ENCODE measurements at places on chromosomes 5 and 9. TPM values are rescaled to one million over a fixed set of nuclear protein-coding genes. Genes with fewer than 3 reads are reported as not detected.

Gene SPATA31C1
- total RNA-seq, result not detected

Gene DIRAS2
- not detected for total RNA-seq

Gene DCANP1
- total RNA-seq, result not detected

Gene FBP2
- total RNA-seq, result not detected

Gene F12
- total RNA-seq, result 1.6 TPM

Gene FOXD4L6
- not detected for total RNA-seq

Gene CDKN2A
- 23.2 TPM for total RNA-seq

Gene PCDHGA4
- total RNA-seq, result 0.10 TPM

Gene EPB41L4B
- 0.18 TPM for total RNA-seq

- H3K27me3 ChIP-seq, result peaks cover 16% of the 10 kb centered on the region
- peaks cover 33% of the 10 kb centered on the region for H3K36me3 ChIP-seq
- H3K27ac ChIP-seq, result peak overlapping the region; percentile 98
- H3K4me3 ChIP-seq, result peak overlapping the region; percentile 77
- peak; percentile 82 for DNase-seq
- peaks cover 25% of the 10 kb centered on the region for H3K4me1 ChIP-seq
These were observed 1.8 kb upstream of the FAM78A start for GRCh38 chr9:131277910-131278701.

GRCh38 chr5:111748304-111748763, 8.7 kb downstream of the NREP start:
- H3K36me3 ChIP-seq, result no peaks in the 10 kb centered on the region
- H3K27ac ChIP-seq, result no peak overlapping the region
- H3K27me3 ChIP-seq, result peaks cover 16% of the 10 kb centered on the region

GRCh38 chr9:9615086-9615485, 997.7 kb downstream of the PTPRD start:
- no peaks in the 10 kb centered on the region for H3K36me3 ChIP-seq
- no peaks in the 10 kb centered on the region for H3K27me3 ChIP-seq
- no peak overlapping the region for H3K27ac ChIP-seq
- no peak overlapping the region for H3K4me3 ChIP-seq

DNA sequence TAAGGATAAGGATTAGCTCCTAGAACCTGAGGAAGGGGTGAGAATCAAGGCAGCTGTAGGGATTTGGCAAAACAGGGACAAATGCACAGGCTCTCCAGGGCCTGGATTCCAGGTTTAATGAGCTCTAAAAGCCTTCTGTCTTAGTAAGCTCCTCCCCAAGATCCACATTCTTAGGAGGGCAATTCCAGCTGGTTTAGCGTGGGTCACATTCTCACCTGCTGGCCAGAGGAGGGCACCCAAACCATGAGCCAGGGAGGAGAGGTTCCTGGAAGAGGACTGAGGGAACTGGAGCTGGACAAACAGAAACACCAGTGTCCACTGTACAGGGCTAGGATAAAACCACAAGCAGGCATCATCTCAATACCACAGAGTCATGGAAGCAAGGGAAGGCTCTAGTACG, 480.0 kb downstream of the CCDC171 start:
- no peak for DNase-seq
- H3K27ac ChIP-seq, result no peak overlapping the region
- no peak overlapping the region for H3K4me3 ChIP-seq
- no peaks in the 10 kb centered on the region for H3K36me3 ChIP-seq
- H3K4me1 ChIP-seq, result peaks cover 2% of the 10 kb centered on the region

DNA sequence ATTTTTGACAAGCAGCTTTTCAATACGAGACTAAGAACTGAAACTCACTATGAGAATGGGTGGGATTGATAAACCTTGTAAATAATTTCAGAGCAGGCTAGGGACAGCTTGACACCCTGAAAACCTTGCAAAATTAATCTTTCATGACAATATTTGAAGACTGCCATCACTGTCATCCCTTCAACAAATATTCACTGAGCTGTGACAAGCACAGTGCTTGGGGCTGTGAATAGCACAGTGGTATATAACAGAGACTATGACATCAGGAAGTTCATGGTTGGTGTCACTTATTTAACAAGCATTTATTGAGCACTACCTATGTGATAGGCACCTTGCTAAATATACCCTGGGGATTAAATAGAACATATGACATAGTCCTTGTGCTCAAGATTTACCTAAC, 741.0 kb upstream of the RIOK2 start:
- H3K4me1 ChIP-seq, result no peaks in the 10 kb centered on the region
- H3K27ac ChIP-seq, result no peak overlapping the region
- H3K27me3 ChIP-seq, result no peaks in the 10 kb centered on the region
- H3K4me3 ChIP-seq, result no peak overlapping the region
- DNase-seq, result no peak

DNA sequence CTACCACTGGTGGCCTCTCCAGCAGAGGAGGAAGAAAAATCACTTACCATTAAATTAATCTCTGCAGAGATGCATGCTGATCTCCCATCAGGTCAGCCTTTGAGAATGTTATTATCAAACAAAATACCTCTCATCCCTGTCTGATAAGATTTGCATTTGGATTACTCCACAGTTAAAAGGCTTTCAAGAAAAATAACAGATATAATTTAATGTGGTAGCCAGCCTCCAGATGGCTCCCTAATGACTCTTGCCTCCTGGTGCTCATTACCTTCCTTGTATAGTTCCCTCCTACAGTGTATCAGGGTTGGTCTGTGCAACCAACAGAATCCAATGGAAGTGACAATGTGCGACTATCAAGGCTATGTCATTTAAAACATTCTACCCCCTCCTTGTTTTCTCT, 63.6 kb upstream of the TNPO1 start:
- no peak for DNase-seq
- no peaks in the 10 kb centered on the region for H3K36me3 ChIP-seq
- no peak overlapping the region for H3K4me3 ChIP-seq
- no peak overlapping the region for H3K27ac ChIP-seq
- H3K27me3 ChIP-seq, result peaks cover 4% of the 10 kb centered on the region
- H3K4me1 ChIP-seq, result no peaks in the 10 kb centered on the region

GRCh38 chr9:3647652-3648051, 121.9 kb upstream of the RFX3 start:
- no peak overlapping the region for H3K27ac ChIP-seq
- H3K27me3 ChIP-seq, result no peaks in the 10 kb centered on the region
- H3K4me1 ChIP-seq, result no peaks in the 10 kb centered on the region

GRCh38 chr9:128634651-128635262, 21.9 kb downstream of the DYNC2I2 start:
- no peaks in the 10 kb centered on the region for H3K27me3 ChIP-seq
- H3K27ac ChIP-seq, result no peak overlapping the region
- no peak for DNase-seq

- no peak for DNase-seq
- peak overlapping the region; percentile 17 for H3K27ac ChIP-seq
- no peaks in the 10 kb centered on the region for H3K36me3 ChIP-seq
- peaks cover 15% of the 10 kb centered on the region for H3K4me1 ChIP-seq
- no peak overlapping the region for H3K4me3 ChIP-seq
- H3K27me3 ChIP-seq, result no peaks in the 10 kb centered on the region
These were observed 192.5 kb downstream of the MAPKAP1 start for GRCh38 chr9:125514468-125514867.

GRCh38 chr9:116953271-116953670, 266.2 kb downstream of the TRIM32 start:
- no peak overlapping the region for H3K4me3 ChIP-seq
- no peaks in the 10 kb centered on the region for H3K4me1 ChIP-seq
- H3K36me3 ChIP-seq, result no peaks in the 10 kb centered on the region
- no peak overlapping the region for H3K27ac ChIP-seq
- no peaks in the 10 kb centered on the region for H3K27me3 ChIP-seq
- no peak for DNase-seq

- H3K4me3 ChIP-seq, result no peak overlapping the region
- no peaks in the 10 kb centered on the region for H3K36me3 ChIP-seq
- peaks cover 35% of the 10 kb centered on the region for H3K27me3 ChIP-seq
- DNase-seq, result no peak
- no peaks in the 10 kb centered on the region for H3K4me1 ChIP-seq
- no peak overlapping the region for H3K27ac ChIP-seq
These were observed 145.7 kb upstream of the KLF4 start for GRCh38 chr9:107635101-107635802.

DNA sequence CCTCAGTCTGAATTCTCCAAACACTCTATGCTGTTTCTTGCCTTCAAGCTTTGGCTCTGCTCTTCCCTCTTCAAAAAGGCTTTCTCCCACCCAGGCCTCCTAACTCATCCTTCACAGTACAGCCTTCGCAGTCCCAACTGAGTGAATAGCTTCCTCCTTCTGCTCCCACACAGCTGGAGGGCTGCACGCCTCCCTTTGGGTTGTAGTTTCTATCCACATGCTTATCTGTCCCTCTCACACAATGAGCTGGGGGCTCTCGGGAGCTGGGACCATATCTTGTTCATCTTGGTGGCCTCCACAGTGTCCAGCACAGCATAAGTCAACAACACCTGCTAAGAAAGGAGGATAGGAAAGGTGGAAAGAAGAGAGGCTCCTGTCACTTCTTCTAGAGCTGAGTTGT, 69.5 kb upstream of the XPA start:
- H3K36me3 ChIP-seq, result no peaks in the 10 kb centered on the region
- no peak overlapping the region for H3K27ac ChIP-seq
- no peaks in the 10 kb centered on the region for H3K4me1 ChIP-seq
- H3K4me3 ChIP-seq, result no peak overlapping the region
- H3K27me3 ChIP-seq, result peaks cover 27% of the 10 kb centered on the region

DNA sequence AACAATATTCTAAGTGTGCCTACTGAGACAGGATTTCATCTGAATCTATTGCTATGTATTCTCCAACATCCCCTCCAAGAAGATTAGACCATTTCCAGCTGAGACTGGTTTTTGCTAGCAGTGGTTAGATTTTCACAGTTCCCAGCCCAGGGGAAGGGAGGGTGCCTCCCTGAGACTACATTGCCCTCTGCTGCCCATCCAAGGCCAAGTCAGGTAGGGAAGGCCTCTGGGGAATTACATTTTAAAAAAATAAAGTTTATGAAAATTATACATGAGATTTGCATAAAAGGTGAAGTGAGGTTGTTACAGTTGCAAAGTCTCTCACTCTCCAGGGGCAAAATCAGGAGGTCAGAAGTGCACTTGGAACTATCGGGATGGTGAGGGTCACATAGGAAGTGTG, 28.0 kb upstream of the SYK start:
- H3K4me3 ChIP-seq, result no peak overlapping the region
- H3K27me3 ChIP-seq, result peaks cover 19% of the 10 kb centered on the region
- H3K4me1 ChIP-seq, result no peaks in the 10 kb centered on the region
- DNase-seq, result no peak

GRCh38 chr5:67100301-67100700, 96.3 kb downstream of the CD180 start:
- H3K27ac ChIP-seq, result no peak overlapping the region
- H3K4me3 ChIP-seq, result peak overlapping the region; percentile 19
- peaks cover 15% of the 10 kb centered on the region for H3K4me1 ChIP-seq
- peaks cover 35% of the 10 kb centered on the region for H3K36me3 ChIP-seq
- no peaks in the 10 kb centered on the region for H3K27me3 ChIP-seq

- H3K4me3 ChIP-seq, result no peak overlapping the region
- no peaks in the 10 kb centered on the region for H3K36me3 ChIP-seq
- no peak for DNase-seq
- no peaks in the 10 kb centered on the region for H3K27me3 ChIP-seq
These were observed 516.1 kb upstream of the CDH10 start for GRCh38 chr5:25160891-25161290.

GRCh38 chr9:125470767-125471580, 209.3 kb downstream of the GAPVD1 start:
- no peak for DNase-seq
- no peak overlapping the region for H3K27ac ChIP-seq
- no peaks in the 10 kb centered on the region for H3K4me1 ChIP-seq
- no peak overlapping the region for H3K4me3 ChIP-seq

GRCh38 chr5:39178171-39178570, 41.2 kb downstream of the FYB1 start:
- H3K27me3 ChIP-seq, result no peaks in the 10 kb centered on the region
- peak overlapping the region; percentile 92 for H3K27ac ChIP-seq
- DNase-seq, result no peak
- peak overlapping the region; percentile 65 for H3K4me3 ChIP-seq
- H3K36me3 ChIP-seq, result peaks cover 59% of the 10 kb centered on the region

Measured in activated CD4-positive, alpha-beta memory T cell treated with anti-CD3 and anti-CD28 coated beads, Interleukin-2, amount 10 ng/mL, durations not matched to agents 7 days and 5 days (primary cell).